Hippocampal formation (tissue), 2 donors: ENCODE measurements at places on chromosomes 1 and 21.

GRCh38 chr1:37945743-37946702, 830 bp downstream of the INPP5B start:
- peak; percentile 50 for DNase-seq

DNA sequence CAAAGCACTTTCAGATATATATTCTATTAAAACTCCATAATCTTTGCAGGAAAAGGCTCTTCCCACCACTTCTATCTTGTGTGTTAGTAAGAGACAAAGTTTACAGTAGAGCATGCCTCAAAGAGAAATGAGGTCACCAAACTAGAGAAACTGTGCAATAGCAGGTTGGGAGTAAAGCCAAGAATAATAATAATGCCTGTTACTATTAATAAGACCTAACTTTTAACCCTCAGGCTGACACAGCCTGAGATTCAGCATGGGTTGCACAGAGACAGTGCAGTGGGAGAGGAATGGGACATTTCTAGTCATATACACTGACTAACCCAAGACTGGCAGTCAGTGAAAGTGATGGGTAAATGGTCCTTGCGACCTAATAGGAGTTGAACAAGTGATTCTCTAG, 320.2 kb upstream of the NFIA start:
- no peak for DNase-seq

DNA sequence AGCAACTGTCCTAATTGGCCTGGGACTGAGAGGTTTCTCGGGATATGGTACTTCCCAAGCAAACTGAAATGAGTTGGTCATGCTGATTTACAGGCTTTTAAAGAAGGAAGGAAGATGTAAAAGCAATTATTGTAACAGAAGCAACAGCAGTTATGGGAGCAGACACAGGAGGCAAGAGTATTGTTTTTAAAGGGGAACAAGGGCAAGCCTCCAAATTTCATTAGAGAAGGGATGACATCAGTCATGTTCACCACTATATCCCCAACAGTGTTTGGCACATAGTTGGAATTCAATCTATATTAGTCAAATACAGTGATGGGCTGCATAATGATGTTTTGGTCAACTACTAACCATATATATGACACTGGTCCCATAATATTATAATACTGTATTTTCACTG, 46.0 kb upstream of the JUN start:
- DNase-seq, result no peak

- DNase-seq, result no peak
Measured at GRCh38 chr1:182004601-182005000, 56.9 kb downstream of the ZNF648 start.

DNA sequence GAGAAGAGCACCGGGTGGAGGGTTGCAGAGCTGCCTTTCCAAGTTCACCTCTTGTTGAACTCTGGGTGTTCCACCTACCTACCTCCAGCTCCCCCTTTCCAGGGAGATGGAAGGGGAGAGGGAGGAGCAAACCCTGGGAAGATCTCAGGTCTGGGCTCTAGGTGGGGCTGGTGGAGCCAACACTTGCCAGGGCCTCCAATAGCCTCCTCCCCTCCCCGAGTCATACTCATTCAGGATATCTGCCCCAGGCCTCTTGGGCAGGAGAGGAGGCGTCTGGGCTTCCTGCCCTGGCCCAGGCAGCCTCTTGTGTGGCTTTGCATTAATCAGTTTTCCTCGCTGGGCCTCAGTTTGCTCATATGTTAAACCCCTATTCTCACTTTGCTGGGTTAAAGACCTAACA, 13.4 kb downstream of the RAP1GAP start:
- DNase-seq, result no peak

GRCh38 chr1:66365635-66366034, 168.3 kb upstream of the SGIP1 start:
- DNase-seq, result no peak

- no peak for DNase-seq
Measured at GRCh38 chr1:169103480-169103893, 3.0 kb upstream of the ATP1B1 start.

DNA sequence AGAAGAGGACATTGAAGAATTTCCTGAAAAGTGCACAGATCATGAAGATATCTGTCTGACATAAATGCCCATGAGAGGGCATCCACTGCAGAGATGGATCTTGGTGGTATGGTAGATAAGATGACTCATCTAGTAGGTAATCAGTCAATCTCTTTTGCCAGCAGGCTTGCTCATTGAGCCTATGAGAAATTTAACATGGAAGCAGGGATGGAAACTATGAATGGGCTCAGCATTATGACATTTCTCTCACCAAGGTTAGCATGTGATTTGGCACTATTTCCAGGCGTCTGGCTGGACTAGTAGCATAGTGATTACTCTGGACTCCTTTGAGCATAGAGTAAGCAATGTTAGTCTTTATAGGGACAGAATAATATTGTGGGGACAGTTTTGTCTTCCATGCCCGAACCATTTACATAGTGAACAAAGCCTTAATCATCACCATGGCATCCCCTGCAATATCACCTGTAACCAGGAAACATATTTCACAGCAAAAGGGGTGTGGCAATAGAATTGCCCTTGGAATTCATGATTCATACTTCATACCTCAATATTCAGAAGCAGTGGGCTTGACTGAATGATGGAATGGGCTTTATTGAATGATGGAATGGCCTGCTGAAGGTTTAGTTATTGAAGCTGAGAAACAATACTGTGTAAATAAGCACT, 7.3 kb downstream of the OR2C3 start:
- DNase-seq, result no peak

GRCh38 chr1:155307247-155307740, 1.4 kb upstream of the FDPS start:
- DNase-seq, result no peak

GRCh38 chr1:223842784-223843183, 3.0 kb downstream of the TP53BP2 start:
- DNase-seq, result no peak

GRCh38 chr1:7313826-7314225, 457.3 kb upstream of the VAMP3 start:
- DNase-seq, result no peak

- DNase-seq, result no peak
Measured at GRCh38 chr1:155976062-155976912, 2.1 kb downstream of the ARHGEF2 start.

- no peak for DNase-seq
Measured at GRCh38 chr1:117672756-117673155, 66.9 kb downstream of the TENT5C start.

DNA sequence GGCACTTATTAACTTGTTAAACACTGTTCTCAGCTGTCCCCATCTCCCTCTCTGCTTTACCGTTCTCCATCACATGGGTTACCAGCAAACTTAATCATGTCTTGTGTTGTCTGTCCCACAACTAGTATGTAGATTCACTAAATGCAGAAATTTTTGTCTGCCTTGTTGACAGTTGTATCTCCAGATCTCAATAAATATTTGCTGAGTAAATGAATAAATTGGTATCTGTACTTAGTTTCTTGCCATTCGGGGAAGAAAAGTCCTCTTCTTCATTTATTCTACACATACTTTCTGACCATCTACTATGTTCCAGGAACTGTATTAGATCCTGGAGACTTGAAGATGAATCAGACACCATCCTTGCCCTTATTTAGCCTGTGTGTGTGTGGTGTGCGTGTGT, 97.9 kb downstream of the KCND3 start:
- DNase-seq, result no peak

- no peak for DNase-seq
Measured at GRCh38 chr1:8193840-8194406, 124.0 kb upstream of the SLC45A1 start.

GRCh38 chr1:44672961-44673674, 1.2 kb downstream of the TMEM53 start:
- DNase-seq, result no peak

DNA sequence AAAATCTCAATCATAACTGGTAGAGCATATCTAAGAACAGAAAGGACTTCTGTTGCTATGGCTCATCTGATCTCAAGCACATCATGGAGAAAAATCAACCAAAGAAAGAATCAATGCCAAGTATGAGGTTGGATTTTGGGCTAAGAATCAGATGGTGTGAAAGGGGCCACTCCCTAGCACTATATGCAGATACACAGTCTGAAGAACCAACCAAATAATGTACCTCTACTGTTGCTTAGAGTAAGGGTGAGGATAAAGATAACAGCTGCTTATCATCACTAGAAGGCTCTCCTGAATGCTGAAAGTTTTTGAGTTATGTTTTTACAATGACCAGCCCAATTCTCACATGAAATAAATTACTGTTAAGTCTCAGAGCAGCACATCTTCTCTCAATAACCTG, 35.6 kb downstream of the ST7L start:
- DNase-seq, result no peak
